ENCODE measurements at places on chromosomes 4 and X. TPM values are rescaled to one million over a fixed set of nuclear protein-coding genes. Genes with fewer than 3 reads are reported as not detected.

Gene NEUROG2
- not detected for total RNA-seq

Gene SORBS2
- total RNA-seq, result 142 TPM

Gene QRFPR
- not detected for total RNA-seq

Gene HEPH
- total RNA-seq, result 0.31 TPM

- no peak for DNase-seq
- no peaks in the 10 kb centered on the region for H3K36me3 ChIP-seq
- H3K4me1 ChIP-seq, result no peaks in the 10 kb centered on the region
- H3K27me3 ChIP-seq, result no peaks in the 10 kb centered on the region
These were observed 219.5 kb downstream of the CENPC start for GRCh38 chr4:67325791-67326190.
